ENCODE measurements at places on chromosomes 3 and 15. TPM values are rescaled to one million over a fixed set of nuclear protein-coding genes. Genes with fewer than 3 reads are reported as not detected.

DNA sequence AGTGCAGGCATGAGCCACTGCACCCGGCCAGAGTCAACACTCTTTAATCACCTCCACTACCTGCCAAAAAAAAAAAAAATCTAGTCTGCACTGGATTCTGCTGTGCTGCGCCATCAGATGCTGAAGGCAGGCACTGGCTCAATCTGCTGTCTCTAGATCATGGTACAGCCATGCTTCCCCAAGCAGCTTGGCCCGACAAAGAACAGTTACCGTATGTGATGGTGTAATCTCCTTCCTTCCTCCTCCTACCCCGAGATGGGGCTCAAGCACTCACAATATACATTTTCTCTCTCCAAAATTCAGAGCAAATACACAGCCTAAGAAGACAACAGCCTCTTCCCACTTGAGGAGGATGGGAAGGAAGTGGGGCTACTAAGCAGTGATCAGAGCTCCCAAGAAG lies 45.1 kb downstream of the DAPK2 start:
- DNase-seq, result no peak

DNA sequence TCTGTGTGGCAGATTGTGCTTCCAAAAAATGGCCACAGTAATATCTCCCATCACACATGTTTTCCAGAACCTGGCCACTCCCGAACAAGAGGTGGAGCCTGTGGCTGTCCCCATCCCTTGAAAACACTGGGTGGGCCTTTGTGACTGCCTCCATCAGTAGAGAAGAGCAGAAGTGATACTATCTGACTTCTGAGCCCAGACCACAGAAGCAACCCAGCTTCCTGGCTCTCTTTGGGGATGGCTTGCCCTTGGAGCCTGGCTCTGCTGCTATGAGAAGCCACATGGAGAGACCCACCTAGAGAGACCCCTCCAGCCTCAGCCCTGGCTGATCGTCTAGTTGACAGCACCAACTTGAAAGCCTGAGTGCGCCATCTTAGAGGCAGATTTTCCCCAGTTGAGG lies 39.8 kb upstream of the CMTM8 start:
- DNase-seq, result no peak

- DNase-seq, result no peak
Measured at GRCh38 chr3:115251509-115251908, 104.4 kb upstream of the ZBTB20 start.

GRCh38 chr3:112133626-112134334 lies 732 bp upstream of the GCSAM start:
- no peak for DNase-seq

GRCh38 chr15:66609876-66610275 lies 44.1 kb upstream of the LCTL start:
- DNase-seq, result no peak

- DNase-seq, result no peak
Measured at GRCh38 chr15:92652576-92652966, 3.0 kb downstream of the FAM174B start.

Gene AHSG
- not detected for polyA plus RNA-seq

Gene KBTBD8
- polyA plus RNA-seq, result 0.48 TPM

Gene PTH1R
- polyA plus RNA-seq, result 1,399 TPM

Gene CORO2B
- polyA plus RNA-seq, result 5.9 TPM
